Activated naive CD4-positive, alpha-beta T cell treated with anti-CD3 and anti-CD28 coated beads, Interleukin-2, amount 10 ng/mL, durations not matched to agents 7 days and 5 days (primary cell): ENCODE measurements at places on chromosomes 16 and 17.

GRCh38 chr17:31533546-31534155, 142.2 kb downstream of the RAB11FIP4 start:
- no peaks in the 10 kb centered on the region for H3K27me3 ChIP-seq
- H3K36me3 ChIP-seq = peaks cover 17% of the 10 kb centered on the region
- H3K4me3 ChIP-seq = no peak overlapping the region
- H3K27ac ChIP-seq = no peak overlapping the region
- DNase-seq = no peak

- DNase-seq = no peak
- no peaks in the 10 kb centered on the region for H3K4me1 ChIP-seq
- no peak overlapping the region for H3K27ac ChIP-seq
- no peak overlapping the region for H3K4me3 ChIP-seq
These were observed 8.3 kb downstream of the TRIM65 start for GRCh38 chr17:75888484-75888883.

DNA sequence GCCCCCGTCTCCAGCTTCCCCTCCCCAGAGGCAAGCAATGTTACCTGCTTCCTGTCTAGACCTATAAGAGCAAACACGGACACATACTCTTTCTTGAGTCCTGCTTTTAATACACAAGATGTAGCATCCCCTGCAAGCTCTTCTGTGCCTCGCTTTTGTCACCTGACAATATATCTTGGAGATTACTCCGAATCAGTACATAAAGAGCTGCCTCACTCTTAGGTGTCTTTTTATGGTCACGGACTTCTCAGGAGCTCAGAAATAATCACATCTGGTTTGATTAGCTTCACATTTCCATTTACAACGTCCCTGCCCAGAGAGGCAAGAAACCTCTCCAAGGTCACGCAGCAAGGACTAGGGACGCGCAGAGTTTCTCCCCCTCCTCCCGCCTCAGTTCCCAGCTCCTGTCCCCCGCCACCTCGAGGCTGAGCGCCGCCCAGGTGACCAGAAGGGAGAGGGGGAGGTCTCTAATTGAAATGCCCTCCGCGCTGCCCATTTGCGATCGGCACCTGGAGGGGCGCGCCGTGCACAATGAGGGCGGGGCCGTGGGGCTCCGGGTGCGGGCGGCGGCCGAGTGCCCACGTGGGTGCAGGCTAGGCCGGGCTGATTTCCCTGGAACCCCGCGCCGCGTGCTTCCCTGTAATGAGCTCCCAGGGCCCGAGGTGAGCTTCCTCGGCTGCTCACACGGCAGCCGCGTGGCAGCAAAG, 13.8 kb upstream of the SEZ6 start:
- H3K4me3 ChIP-seq = no peak overlapping the region
- no peak for DNase-seq
- H3K27ac ChIP-seq = no peak overlapping the region
- H3K27me3 ChIP-seq = peaks cover 85% of the 10 kb centered on the region

DNA sequence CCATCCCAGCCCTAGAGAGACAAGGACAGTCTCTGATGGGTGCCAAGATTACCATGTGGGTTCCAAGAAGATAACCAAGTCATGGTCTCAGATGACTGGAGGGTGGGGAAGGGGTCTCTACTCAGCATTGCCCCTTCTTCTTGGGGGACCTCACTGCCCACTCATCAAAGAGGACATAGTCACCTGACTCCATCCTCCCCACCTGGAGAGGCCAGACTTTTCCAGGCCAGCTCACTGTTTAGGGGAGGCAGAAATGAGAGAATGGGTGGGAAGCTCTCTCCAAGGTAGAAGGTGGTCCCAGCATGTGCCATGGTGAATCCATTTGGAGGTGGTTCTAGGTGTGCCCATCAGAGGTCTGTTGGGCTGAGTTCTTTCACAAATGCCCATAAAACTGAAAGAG, 20.7 kb upstream of the IL21R start:
- H3K4me1 ChIP-seq = peaks cover 52% of the 10 kb centered on the region
- peaks cover 10% of the 10 kb centered on the region for H3K36me3 ChIP-seq
- no peak for DNase-seq
- no peak overlapping the region for H3K4me3 ChIP-seq
- no peak overlapping the region for H3K27ac ChIP-seq

- DNase-seq = no peak
- H3K27ac ChIP-seq = no peak overlapping the region
- no peaks in the 10 kb centered on the region for H3K27me3 ChIP-seq
- no peak overlapping the region for H3K4me3 ChIP-seq
- no peaks in the 10 kb centered on the region for H3K4me1 ChIP-seq
These were observed 76.7 kb downstream of the RNF213 start for GRCh38 chr17:80337195-80337895.
